ENCODE measurements at places on chromosomes 7 and 10.
A peak's percentile ranks its signal among the peaks of the same experiment; 100 is the strongest.

- DNase-seq = no peak
Measured at GRCh38 chr7:104453190-104453589, 124.8 kb downstream of the LHFPL3 start.

DNA sequence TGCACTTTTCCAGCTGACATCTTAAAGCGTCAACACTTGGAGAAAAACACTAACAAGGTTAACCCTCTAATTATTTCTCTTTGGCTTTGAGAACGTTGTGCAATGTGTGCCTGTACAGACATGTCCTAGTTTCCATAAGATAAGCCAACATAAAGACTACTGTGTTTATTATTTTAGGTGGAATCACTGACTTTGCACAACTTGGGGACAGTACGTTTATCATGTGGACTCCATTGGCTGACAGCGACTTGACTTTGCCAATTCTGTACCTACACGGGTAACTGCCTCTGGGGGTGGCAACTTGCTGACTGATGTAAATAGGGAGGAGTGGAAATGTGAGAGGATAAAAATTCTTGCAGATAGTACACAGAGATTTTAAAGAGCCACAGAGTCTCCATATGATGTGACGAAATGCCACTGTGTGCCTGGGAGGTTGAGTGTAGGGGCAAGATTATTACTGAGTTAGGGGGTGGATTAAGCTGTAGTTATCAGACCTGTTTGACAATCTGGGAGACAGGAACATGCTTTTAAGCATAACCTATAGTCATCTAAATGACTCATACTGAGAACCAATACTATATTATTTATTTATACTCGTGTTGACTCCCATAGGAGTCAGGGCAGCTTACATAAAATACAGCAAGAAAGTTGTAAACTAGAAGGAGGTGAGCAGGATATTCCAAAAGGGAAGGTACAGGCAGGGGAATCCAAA is 21.0 kb downstream of the SLC13A4 start:
- no peak for DNase-seq

GRCh38 chr7:158827411-158828132 is 1.7 kb downstream of the ESYT2 start:
- DNase-seq = no peak

DNA sequence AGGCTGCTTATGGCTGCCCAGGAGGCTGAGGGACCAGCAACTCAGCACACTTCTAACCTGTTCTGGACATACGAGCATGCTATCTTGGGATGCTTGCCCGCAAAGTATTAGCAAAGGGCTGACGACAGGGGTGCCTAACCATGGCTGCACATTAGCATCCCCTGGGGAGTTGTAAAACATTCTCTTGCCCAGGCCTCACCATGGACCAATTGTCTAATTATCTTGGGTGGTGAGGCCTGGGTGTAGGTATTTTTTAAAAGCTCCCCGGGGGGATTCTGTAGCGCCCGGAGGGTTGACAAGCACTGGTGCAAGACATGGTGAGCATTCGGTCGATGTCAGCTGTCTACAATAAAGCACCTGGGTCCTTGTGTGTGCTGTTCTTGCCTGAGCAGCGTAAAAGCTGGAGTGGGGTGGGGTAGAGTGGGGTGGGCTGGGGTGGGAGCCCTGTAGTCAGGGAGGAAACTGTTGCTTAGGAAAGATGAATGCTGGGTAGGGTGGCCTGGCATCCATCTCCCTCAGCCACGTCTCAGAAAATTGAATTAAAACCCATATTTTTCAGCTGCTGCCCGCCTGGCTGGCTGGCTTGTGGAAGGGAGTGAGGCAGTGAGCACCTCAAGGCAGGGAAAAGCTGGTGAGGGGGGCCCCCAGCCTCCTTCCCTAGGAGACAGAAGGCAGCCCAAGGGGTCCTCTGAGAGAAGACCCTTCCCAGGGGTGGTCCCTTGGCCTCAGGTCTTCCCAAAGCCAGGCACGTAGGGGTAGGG is 2.9 kb upstream of the ADCYAP1R1 start:
- DNase-seq = no peak

DNA sequence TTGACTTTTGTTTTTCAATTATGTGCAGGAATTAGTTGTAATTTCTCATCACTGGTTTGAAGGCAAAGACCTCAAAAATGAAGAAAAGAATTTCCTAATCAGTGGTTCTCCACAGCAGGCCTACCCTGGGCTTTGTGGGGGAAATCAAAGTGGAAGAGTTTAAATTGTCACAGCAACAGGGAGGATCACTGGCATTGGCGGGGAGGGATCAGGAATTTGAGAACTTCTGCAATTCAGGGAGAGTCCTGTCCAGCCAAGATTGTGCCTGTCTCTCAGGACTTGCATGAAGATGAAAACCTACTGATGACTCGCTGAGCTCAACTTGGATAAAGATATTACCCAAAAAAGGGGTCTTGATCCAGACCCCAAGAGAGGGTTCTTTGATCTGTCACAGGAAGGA is 70.1 kb downstream of the HACD1 start:
- no peak for DNase-seq

- DNase-seq = no peak
Measured at GRCh38 chr7:74455291-74455804, 1.6 kb downstream of the GTF2IRD1 start.

DNA sequence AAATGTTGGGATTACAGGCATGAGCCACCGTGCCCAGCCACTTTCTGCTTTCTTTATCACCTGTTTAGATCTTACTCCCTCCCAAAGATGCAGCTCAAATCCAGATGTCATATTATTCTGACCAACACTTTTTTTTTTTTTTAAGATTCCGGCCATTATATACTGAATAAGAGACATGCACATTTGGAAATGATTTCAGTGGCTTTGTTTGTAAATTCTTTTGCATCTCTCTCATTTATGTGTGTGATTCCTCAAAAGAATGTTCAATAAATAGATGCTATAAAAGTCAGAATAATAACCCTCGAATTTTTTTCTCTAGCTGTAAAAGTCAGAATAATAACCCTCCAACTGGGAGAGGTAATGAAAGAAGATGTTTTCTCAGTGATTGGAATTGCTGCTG is 25.4 kb downstream of the HECW1 start:
- no peak for DNase-seq

DNA sequence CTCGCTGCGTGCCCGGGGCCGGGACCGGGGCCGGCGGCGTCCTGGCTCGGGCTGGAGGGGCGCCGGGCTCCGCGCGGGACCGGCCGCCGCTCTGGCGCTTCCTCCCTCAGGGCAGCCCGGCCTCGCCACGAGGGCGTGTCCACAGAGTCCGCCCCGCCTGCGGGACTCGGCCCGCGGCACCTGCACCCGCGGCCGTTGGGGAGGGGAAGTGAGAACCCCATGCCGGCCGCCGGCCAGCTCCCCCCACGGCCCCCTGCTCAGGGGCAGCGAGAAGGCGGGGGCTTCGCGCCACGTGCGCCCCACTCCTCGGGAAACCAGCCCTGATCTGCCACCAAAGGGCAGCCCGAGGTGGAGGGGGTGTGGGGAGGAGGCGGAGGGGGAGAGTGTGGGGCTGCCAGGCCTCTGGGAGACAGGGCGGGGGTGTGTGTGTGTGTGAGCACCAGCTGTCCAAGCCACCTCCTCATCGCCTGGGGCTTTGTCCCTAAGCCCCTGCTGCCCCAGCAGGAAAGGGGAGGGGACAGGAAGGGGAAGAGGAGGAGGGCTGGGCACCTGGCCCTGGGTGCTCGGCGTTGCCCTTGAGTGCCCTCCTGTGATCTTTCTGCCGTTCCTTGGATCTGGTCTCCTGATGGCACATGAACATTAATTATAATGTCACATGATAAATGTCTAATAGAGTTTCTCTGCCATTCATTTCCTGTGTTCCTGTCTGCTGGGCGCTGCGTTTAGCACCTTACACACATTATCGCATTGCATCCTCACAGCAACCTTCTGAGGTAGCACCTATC is at the start of gene PIK3AP1:
Gene PIK3AP1, minus strand, starts transcription at position 93 of the 785 bp plus-strand sequence. CDS start 120 bp downstream, outside the sequence.
- DNase-seq = peak; percentile 69

- DNase-seq = no peak
Measured at GRCh38 chr7:131836733-131837132, 280.3 kb upstream of the PODXL start.
